ENCODE measurements at places on chromosomes 5 and 9.

DNA sequence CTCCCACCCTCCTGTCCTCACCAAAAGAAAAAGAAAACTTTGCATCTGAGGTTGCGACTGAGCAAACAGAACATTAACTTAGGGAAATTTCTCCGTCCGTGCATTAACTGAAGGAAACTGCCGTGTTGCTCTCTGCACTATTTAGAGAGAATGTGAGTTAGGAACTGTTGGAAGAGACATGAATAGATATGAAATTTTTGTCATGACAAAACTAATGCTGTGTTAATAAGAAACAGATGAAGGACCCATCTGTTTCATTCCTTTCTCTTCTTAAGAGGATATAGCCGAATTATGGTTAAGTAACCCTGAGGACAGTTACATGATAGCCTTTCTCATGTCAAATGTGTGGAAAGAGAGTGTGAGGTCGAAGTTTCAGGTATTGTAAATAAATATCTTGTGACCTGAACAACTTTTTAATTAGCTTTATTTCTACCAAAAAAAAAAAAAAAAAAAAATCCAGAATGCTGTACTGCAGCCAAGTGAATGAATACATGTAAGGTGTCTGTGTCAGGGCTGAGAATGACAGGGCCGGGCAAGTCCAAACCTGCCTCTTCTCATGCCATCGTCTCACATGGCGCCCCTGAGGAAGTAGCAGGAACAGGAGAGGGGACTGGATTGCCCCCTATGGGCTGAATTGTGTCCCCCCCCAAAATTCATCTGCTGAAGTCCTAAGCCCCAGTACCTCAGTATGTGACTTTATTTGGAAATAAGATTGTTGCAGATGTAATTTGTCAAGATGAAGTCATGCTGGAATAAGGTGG is 35.6 kb upstream of the ANKRD33B start:
- no peak overlapping the region for H3K4me3 ChIP-seq
- H3K4me1 ChIP-seq: no peaks in the 10 kb centered on the region
- no peaks in the 10 kb centered on the region for H3K36me3 ChIP-seq
- no peaks in the 10 kb centered on the region for H3K27me3 ChIP-seq
- DNase-seq: no peak
- H3K27ac ChIP-seq: no peak overlapping the region

- peak overlapping the region; percentile 7 for H3K4me3 ChIP-seq
- peaks cover 20% of the 10 kb centered on the region for H3K27me3 ChIP-seq
- peak overlapping the region; percentile 12 for H3K27ac ChIP-seq
- H3K36me3 ChIP-seq: no peaks in the 10 kb centered on the region
These were observed 17.7 kb upstream of the UBAC1 start for GRCh38 chr9:135978642-135979546.

DNA sequence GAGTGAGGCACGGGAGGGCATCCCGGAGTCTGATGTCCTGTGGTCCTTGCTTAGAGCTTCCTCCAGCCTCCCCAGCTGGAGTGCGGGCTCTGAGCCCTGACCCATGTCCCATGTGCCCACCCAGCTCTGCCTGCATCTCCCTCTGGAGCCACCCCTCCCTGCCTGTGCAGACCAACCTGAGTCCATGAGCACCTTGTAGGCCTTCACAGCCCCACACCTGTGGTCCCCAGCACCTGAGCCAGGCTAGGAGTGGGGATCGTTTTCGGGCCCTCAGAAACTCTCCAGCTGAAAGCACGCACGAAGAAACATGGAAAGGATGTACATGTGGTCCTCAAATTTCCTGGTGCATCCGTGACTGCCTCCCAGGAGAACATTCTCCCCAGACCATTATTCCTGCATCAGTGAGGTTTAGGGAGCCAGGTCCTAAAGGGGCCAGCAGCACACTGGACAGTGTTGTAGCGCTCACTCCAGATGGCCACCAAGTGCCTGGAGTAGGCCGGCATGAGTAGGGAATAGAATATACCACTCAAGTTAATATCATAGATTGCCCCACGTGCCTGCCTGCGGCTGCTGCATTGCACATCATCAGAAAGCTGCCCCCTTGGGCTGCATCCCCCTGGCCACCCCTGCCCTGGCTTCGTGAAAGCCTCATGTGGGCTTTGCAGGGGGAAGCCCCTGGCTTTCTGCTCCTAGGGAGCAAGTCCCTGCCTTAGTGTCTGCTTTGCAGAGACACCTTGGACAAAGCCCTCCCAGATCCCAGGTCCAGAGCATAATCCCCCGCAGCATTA is 80.6 kb downstream of the WNK2 start:
- H3K27ac ChIP-seq: no peak overlapping the region
- peaks cover 18% of the 10 kb centered on the region for H3K4me1 ChIP-seq
- H3K27me3 ChIP-seq: peaks cover 60% of the 10 kb centered on the region

DNA sequence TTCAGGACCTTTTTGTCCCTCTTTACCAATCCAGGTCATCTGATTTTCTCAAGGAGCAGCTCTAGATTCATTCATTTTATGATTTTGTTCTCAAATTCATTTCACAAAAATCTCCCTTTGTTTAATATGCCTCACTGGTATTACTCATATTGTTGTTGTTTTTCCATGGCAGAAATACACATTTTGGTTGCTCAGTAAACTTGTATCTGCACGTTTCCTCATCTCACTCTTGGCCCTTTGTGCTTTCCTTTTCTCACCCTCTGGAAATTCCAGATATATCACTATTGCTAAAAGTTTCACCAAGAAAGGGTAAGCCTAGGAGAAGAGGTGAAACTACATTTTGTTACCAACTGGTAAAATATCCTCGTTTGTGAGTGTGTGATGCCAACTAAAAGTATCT is 14.8 kb downstream of the ASPN start:
- no peaks in the 10 kb centered on the region for H3K4me1 ChIP-seq
- H3K36me3 ChIP-seq: no peaks in the 10 kb centered on the region
- no peak overlapping the region for H3K27ac ChIP-seq
- no peaks in the 10 kb centered on the region for H3K27me3 ChIP-seq

DNA sequence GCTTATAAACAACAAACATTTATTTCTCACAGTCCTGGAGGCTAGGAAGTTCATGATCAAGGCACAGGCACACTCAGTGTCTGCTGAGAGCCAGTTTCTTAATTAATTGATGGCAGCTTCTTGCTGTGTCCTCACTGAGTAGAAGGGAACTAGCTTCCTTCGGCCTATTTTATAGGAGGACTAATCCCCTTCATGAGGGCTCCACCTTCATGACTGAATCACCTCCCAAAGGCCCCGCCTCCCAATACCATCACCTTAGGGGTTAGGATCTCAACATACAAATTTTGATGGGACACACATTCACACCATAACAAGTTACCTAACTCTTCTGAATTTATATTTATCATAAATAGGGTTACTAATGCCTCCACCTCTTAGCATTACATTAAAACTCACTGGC is 129.8 kb downstream of the GNAQ start:
- no peaks in the 10 kb centered on the region for H3K27me3 ChIP-seq
- no peaks in the 10 kb centered on the region for H3K4me1 ChIP-seq
- no peak overlapping the region for H3K4me3 ChIP-seq
- no peak overlapping the region for H3K27ac ChIP-seq
- DNase-seq: no peak
- no peaks in the 10 kb centered on the region for H3K36me3 ChIP-seq

- no peaks in the 10 kb centered on the region for H3K27me3 ChIP-seq
- peaks cover 5% of the 10 kb centered on the region for H3K4me1 ChIP-seq
- no peak for DNase-seq
- peaks cover 6% of the 10 kb centered on the region for H3K36me3 ChIP-seq
- no peak overlapping the region for H3K4me3 ChIP-seq
These were observed 141.0 kb downstream of the CDK5RAP2 start for GRCh38 chr9:120438836-120439546.
